ENCODE measurements at places on chromosomes 2 and 18.

DNA sequence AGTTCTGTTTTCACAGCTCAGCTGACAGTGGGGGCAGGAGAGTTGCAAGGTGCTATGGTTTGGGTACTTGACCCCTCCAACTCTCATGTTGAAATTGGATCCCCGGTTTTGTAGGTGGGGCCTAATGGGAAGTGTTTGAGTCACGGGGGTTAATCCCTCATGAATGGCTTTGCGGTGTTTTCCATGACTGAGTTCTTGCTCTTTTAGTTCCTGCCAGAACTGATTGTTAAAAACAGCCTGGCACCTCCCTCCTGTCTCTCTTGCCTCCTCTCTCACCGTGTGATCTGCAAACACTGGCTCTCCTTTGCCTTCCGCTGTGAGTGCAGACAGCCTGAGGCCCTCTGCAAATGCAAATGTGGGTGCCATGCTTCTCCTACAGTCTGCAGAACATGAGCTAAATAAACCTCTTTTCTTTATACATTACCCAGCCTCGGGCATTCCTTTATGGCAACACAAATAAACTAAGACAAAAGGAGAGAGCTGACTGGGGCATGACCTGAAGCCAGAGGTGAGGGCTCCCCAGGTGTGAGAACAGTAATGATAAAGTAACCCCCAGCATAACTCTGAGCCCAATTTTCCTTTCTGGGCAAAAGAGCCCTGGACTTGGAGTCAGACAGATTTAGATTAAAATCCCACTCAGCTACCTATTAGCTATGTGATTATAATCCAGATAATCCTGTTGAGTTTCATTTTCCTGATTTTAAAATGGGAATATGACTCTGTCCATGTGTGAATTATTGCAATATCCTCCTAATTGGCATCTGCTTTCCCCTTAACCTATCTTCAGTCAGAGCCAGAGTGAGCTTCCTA, 64.9 kb upstream of the CAPN13 start:
- no peak for DNase-seq

DNA sequence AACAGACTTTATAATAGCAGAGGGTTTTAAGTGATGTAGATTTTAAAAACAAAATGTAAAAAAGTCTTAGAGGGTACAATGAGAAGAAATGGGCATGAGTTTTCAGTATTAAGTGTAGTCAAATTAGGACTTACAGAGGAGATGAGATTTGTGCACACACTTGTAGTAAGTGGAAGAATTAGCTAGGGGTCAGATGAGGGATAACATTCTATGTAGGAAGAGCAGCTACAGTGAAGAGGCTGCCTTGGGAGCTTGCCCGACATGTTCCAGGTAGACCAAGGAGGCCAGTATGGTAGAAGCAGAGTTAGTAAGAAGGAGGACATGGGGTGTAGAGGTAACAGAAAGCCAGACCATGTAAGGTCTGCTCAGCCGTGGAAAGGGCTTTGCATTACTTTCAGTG, 189.2 kb upstream of the DSEL start:
- no peak for DNase-seq

DNA sequence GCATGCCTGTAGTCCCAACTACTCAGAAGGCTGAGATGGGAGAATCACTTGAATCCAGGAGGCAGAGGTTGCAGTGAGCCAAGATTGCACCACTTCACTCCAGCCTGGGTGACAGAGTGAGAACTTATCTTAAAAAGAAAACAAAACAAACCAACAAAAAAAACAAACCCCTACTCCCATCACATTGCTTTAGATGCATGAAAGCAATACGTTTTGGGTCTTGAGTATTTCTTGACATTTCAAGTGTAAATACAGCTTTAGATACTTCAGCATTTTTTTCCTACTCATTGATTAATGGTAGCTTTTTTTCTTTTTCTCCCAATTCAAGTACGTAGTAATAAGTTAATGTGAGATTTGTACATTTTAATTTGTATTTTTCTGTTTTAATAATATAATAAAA, 20.3 kb downstream of the RASGRP3 start:
- no peak for DNase-seq

DNA sequence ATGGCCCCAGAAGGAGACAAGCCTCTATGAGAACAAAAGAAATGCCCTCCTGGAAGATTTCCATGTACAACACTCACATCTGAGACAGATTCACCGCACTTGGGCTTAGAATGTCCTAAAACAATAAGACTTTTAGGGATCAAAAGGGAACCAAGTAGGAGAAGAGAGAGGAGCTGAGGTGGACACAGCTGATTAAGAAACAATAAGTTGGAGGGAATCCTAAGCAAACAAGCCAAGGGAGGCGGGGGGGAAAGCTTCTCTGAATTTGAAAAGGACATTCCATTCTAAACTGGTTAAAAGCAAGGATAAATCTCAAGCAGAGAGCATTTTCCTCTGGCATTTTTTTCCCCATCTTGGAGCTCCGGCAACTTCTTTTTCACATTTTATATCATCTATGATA, 9.9 kb downstream of the ACVR1 start:
- no peak for DNase-seq

DNA sequence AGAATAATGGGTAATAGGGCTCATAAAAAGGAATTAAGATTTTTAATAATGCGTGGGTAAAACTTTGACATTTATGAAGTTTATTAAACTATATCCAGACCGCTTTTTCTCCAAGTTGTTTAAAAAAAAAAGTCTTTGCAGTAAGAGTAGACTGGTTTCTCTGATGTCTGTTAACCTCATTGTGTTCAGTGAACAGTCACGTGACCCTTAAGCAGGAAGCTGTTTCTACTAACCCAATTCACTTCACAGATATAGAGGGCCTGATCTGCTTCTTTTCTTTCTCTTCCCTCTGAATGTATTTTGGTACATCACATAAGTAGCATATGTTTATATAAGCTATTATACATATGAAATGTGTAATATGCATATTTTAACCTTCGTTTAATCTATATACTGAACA, 1011.3 kb upstream of the CELF4 start:
- no peak for DNase-seq

DNA sequence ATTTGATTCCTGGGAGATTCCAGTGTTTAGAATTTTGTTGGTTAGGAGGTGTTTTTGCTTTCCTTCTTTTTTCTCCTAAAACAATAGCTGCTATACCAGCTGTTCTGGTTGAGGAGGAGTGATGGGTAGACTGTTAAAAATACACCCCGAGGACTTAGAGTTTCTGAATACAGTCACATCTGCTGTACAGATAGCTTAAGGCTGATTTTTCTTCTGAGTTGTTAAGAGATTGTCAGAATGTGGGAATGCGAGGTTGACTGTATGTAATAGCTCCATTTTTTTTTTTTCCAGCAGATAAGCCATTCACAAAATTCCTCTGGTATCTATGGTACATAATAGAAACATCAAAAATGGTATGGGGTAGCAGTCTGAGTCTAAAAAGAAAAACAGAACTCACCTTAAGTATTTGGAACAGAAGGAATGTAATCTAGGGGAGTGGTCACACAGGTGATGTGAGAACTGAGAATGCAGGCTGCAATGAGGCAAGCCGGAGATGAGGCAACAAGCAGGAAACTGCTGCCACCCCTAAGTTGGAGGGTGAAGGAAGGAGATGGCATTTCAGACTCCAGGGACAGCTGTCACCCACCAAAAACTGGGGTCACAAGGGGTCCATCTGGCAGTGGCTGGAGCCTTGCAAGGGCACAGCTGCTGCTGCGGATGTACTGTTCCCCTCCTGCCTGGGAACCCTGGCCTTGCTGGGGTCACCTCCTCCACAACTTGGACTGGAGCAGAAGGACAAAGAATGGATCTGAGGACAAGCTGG, 2.4 kb downstream of the DGKD start:
- DNase-seq, result no peak

GRCh38 chr2:106981491-106981890, 95.5 kb upstream of the ST6GAL2 start:
- no peak for DNase-seq

DNA sequence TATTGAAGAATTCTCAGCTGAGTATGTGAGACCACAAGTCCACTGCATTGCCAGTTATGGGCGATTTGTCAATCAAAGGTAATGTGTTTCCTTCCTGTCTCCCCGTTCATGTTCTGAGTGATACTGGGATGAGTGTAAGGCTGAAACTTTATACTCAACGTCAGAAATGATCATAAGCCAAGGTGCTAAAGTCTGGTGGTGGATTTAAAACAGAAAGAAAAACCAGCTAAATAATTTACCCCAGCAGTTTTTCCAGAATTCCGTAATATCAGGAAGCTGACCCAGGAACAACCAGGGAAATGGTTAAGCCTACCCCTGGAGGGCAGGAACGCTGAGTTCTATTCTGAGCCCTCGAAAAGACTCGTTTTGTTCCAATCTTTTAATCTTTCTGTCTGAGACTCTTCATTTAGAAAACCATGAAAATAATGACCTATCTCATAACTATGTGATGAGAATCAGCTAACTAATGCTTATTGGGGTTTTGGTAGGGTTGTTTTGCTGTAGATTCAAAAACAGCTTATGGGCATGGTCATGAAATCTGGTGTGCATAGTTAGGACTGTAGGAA, 149.6 kb downstream of the LAMA3 start:
- DNase-seq, result no peak

GRCh38 chr2:48233005-48233404, 296.9 kb upstream of the STON1 start:
- no peak for DNase-seq

DNA sequence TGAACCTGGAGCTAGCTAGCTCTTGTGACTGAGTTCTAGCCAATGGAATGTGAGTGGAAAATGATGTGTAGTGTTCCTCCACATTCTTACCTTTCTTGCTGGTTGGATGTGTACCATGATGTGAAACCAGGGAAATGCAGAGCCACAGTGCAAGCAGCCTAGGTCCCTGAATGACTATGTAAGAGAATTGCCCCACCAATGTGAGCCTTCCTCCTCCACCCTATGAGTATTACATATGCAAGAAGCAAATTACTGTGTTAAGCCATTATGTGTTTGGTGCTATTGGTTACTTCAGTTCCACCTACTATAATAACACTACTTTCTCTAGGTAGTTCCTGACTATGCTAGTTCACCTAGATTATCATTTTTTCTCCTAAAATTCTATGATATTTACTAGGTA, 39.6 kb downstream of the LCLAT1 start:
- no peak for DNase-seq

GRCh38 chr18:28086670-28087552, 90.0 kb downstream of the CDH2 start:
- DNase-seq, result no peak

DNA sequence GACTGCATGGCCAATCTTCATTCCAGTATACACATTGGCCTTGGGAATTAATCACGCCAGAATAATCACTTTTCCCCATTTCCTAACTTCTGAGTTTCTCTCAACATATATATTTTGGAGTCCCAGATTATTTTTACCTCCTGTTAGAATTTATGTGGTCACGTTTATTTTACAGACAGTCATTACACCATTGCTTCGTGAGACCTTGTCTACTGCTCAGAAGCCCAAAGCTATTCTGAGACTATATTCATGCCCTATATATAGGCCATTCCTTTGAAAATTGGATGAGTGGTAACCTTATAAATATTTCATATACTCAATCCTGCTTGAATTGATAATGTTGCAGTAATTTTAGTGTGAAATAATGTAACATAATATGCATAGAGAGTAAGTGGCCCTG, 610.0 kb upstream of the CDH2 start:
- no peak for DNase-seq

DNA sequence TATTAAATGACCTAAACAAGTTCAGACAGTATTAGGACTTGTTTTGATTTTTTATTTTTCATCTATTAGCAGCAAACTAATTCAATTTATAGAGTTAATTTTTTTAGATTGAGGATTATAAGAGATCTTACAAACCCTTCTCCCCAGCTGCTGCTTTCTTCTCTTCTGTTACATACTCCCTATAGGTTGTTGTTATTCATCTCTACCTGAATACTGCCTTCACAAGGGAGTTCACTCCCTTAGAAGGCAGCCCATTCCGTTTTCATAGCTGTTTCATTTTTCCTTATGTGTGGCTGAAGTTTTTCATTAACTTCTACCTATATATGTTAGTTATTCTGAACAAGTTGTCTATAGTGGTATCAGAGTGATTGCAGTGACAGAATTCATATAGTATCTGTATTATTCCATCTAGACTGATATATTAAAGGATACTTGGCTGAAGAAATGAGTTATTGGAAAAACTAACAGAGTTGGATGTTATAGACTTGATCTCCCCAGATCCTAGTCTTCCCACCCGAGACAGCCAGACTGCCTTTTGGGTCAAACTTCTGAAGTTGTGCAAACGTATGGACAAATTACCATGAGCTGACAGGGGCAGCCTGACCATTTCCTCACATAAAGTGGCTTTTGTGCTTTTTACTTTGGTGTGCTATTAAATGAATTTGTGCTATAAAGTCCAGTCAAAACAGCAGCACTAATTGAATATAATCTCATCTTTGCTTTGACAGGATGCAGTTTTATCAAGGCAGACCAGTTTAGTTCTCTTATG, 8.7 kb downstream of the GLS start:
- DNase-seq, result no peak

DNA sequence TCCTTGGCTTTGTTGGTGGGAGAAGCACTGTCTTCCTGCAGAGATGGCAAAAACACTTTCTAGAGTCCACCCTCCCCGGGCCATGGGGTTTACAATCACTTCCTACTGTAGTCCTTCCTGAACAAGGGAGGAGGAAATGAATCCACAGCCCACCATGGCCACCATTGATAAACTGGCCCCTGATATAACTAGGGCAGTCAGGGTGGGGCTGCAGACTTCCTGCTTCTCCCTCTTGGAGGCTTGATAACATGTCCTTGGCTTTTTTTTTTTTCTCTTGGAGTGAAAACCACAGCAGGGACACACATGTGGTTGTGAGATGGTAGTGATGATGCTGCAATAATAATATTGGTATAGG, 437.8 kb downstream of the ZNF521 start:
- DNase-seq, result no peak

DNA sequence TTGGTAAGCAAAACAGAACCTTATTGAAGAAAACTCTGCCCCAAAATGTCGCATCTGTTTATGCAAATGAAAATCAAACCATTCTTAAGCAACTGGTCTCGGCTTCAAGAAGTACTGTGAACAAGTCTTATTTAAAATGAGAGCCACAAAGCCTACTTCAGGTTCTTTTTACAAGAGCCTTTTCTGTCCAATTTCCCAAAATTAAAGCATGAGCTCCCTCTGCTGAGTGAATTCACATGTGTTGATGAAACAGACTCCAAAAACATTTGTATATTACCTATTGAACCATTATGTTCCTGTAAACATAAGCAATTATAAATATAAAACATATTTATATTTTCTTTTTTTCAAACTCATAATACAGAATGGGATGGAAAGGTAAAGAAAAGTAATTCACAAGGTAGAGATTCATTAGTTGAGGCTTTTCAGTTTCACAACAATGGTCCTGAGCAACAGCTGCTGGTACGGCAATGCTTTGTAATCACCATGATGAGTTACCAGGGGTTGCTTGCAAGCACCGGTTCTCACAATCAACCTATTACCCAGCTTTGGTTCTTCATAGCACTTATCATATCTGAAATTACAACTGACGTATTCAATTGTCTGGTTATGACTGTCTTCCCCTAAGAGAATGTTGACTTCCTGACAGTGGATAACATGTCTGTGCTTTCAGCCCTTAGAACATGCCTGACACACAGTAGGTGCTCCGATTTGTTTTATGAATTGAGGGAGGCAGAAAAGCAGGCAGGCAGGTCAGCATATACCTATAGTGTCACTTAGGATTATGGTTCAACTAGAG, 108.4 kb upstream of the BZW1 start:
- no peak for DNase-seq

GRCh38 chr2:26685341-26685740, 7.2 kb upstream of the KCNK3 start:
- DNase-seq, result no peak

- DNase-seq, result no peak
Measured at GRCh38 chr2:235005603-235006259, 53.9 kb downstream of the SH3BP4 start.

All from activated gamma-delta T cell treated with Interleukin-2 at 50 U/mL for 16 hours (primary cell).